Chondrocyte (in vitro differentiated cells): ENCODE measurements at places on chromosomes 11 and 22. TPM values are rescaled to one million over a fixed set of nuclear protein-coding genes. Genes with fewer than 3 reads are reported as not detected.

DNA sequence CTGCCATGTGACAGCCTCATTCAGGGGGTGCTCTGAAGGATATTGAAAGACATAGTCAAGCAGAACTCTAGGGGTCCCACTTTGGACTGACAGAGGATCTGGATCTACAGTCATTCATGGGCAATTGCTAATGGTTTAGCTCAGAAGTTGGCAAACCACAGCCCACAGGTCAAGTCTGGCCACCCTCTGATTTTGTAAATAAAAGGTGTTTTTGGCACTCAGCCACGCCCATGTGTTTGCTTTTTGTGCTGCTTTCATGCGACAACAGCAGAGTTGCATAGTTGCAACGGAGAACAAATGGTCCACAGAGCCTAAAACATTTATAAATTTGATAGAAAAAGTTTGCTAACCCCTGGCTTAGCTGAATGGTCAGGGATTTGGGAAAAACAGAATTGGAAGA, 41.7 kb downstream of the RPS6KA4 start:
- H3K36me3 ChIP-seq, result peaks cover 2% of the 10 kb centered on the region
- H3K27me3 ChIP-seq, result peaks cover 8% of the 10 kb centered on the region
- H3K4me3 ChIP-seq, result no peak overlapping the region

DNA sequence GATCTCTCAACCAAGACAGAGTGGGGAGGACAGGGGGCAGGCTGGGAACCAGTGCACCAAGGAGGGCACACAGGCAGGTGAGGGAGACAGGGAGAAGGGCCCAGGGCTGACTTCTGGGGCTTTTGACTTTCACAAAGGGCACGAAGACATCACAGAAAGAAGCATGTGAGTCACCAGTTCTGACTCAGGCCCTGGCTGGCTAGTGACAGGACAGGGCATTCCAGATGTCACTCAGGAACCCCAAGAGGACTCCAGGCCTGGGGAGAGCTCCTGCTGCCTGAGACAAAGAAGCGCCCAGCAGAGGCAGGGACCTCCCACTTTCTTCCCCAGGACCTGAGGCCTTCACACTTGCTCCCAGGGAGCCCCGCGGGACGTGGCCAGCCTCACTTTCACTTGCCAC, 497.2 kb downstream of the BUD13 start:
- H3K4me3 ChIP-seq, result no peak overlapping the region
- peaks cover 22% of the 10 kb centered on the region for H3K27me3 ChIP-seq
- H3K27ac ChIP-seq, result no peak overlapping the region
- DNase-seq, result no peak

DNA sequence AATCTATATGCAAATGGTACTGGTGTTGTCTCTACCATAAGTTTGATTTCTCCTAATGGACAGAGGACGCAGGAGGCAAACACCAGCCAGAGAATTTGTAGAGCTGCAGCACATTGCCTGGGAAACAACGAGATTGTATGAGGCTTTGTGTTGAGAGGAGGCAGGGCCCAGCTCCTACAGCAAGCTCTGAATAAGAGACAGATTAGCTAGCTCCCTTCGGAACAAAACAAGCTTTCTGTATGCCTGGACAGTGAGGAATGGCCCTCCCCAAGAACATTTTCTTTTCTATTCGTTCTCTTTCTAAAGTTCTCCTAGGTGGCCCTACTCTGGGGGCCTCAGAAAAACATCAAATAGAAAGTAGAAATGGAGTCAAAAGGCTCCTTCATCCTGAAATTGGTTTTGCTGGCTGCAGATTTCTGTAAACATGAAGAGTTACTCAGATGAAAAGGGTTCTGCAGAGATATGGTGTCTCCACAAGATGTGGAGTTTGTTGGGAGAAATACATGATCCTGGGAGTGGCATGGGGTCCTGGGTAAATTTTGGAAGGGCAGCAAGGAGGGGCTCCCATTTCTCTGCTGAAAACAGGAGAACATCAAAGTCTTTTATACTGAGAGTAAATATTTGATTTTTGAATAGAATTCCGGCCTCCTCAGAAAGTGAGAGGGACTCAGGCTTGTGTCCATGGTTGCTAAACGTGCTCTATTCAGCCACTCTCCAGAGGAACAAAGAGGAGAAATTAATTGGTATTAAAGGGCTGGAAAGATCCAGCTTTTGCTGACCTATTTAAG, 6.8 kb upstream of the HEPACAM start:
- no peaks in the 10 kb centered on the region for H3K27me3 ChIP-seq
- DNase-seq, result no peak
- no peaks in the 10 kb centered on the region for H3K4me1 ChIP-seq
- H3K36me3 ChIP-seq, result no peaks in the 10 kb centered on the region

DNA sequence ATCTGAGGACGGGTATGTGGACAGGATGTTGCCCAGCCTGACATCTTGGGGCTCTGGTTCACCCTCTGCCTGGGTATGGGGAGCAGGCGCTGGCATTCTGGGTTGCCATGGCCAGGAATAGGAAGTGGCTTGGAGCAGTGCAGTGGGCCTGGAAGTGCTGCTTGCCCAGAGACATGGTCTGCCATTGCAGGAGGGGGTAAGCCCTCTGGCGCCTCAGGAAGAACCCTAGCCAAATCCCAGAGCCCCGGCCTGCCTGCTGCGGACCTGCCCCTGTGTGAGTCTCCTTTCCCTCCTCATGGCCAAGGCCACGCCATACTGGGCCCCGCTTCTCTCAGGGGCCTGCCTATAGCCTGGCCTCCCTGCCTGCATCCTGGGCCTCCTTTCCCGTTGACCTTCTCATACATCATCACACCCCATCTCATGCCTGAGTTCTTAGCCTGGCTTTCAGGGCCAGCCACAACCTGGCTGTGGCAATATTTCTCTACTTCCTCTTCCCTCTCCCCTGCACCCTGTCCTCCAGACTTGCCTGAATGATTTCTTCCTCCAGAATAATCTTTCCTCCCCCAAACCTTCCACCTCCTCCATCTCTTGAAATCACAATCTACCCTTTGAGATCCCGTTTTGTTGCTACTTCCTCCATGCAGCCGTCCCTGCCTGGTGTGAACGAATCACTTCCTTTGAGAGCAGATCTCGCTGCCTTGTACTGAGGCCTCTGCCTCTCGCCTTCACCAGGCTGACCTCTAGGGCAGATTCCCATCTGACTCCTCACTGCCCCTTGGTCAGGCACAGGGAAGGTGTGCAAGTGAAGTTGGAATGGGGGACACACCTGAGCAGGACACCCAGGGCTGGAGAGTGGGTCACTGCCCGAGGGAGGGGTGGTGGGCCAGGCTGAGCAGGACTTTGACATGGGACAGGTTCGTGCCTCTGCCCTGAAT, 5.2 kb downstream of the CAPN5 start:
- no peak overlapping the region for H3K4me3 ChIP-seq
- DNase-seq, result peak; percentile 72
- H3K4me1 ChIP-seq, result peaks cover 31% of the 10 kb centered on the region
- no peaks in the 10 kb centered on the region for H3K36me3 ChIP-seq

Gene LAMTOR1
- total RNA-seq, result 70.5 to 74.9 TPM (median 74.7 TPM) in 3 replicates

Gene IGSF9B
- total RNA-seq, result 8.4 to 18.3 TPM (median 9.3 TPM) in 3 replicates

Gene ANO5
- total RNA-seq, result 0.18 to 0.20 TPM in 2 of 3 replicates, not detected in the other
